ENCODE measurements at places on chromosomes 4 and X.

GRCh38 chr4:39365360-39365759 is 802 bp downstream of the RFC1 start:
- DNase-seq, result no peak

DNA sequence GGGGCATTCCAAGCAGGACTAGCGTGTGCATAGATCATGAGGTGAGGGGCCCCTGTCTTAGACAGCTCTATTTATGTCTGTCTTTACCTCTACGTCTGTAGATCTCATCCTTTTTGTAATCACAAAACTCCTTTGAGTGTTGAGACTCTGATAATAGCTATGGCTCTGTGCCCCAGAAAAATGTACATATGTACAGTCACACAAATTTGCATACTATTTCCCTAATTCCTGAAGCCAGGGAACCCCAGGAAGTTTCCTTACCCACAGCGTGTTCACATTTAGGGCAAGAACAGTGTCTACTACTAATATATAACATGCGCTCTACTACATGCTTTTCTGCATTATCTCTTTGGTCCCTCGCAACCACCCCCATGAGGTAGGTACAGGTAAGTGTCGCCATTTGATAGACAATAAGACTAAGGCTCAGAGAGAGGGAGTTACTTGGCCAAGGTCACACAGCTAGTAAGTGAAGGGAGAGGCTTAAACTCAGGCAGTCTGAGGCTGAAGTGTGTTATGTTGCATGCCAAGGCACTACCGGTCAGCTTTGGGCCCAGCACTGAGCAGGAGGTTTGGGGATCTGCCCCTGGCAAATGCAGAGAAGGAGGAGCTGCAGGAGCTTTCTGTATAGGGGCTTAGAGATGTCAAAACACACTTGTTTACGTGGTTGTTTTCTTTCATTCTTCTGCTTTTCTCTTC is 21.0 kb upstream of the CITED1 start:
- DNase-seq, result no peak

- no peak for DNase-seq
Observed at GRCh38 chr4:8173492-8174242, 15.1 kb upstream of the ABLIM2 start.

DNA sequence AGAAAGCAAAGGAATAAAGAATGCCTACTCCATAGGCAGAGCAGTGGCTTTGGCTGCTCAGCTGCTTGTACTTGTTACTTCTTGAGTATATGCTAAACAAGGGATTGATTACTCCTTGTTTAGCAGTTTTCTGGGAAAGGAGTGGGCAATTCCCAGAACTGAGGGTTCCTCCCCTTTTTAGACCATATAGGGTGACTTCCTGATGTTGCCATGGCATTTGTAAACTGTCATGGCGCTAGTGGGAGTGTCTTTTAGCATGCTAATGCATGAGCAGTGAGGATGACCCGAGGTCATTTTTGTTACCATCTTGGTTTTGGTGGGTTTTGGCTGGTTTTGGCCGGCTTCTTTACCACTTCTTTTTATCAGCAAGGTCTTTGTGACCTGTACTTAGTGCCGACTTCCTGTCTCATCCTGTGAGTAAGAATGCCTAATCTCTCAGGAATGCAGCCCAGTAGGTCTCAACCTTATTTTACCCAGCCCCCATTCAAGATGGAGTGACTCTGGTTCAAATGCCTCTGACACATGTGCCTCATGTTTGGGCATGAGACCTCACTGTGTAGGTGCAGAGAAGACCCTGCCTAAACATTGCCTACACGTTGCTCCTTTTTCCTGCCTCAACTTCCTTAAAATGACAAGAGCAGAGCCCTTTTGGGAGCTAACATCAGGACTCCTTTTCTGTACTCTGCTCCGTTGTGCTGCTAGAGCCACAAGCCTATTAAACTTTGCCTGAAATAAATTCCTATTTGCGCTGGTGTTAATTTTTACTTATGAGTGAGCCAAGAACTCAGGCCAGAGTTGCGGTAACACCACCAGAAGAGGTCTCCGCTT is 21.0 kb upstream of the UBA6 start:
- no peak for DNase-seq

GRCh38 chr4:28799696-28800095 is 1920.5 kb upstream of the PCDH7 start:
- DNase-seq, result no peak

GRCh38 chr4:52903273-52903672 is 41.2 kb downstream of the RASL11B start:
- DNase-seq, result no peak

GRCh38 chr4:78667325-78667724 is 108.8 kb upstream of the BMP2K start:
- no peak for DNase-seq

GRCh38 chr4:80058740-80059139 is 14.3 kb downstream of the ANTXR2 start:
- DNase-seq, result no peak

- DNase-seq, result no peak
Observed at GRCh38 chrX:134461437-134461836, 1.5 kb downstream of the HPRT1 start.

DNA sequence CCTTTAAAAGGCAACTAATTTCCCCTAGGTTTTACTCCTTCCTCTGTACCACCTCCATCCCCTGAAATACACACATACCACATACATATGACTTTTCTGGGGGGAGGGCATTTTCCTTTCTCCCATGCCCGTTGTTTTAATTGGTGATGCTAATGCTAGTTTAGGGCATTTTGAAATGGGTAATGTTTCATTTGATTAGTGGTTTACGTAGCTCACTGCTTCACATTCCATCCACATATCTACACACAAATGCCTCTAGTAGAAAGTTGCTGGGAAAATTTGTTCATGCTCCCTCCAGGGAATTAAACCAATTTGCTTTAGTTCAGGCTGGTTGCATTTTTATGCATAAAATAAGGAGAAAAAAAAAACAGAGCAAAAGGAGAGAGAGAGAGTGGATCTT is 231.2 kb downstream of the FRAS1 start:
- DNase-seq, result no peak

GRCh38 chr4:84644087-84644486 is 61.2 kb downstream of the CDS1 start:
- no peak for DNase-seq

GRCh38 chr4:165711436-165711835 is 161.6 kb upstream of the TLL1 start:
- DNase-seq, result no peak

DNA sequence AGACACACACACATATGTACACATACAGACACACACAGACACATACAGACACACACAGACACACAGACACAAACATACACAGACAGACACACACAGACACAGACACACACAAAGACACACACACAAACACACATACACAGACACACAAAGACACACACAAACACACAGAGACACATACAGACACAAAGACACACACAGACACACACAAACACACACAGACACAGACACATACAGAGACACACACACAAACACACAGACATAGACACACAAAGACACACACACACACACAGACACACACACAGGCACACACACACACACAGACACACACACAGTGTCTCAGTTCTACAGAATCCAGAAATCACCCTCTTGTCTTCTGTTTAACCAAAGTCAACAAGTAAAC is 280.7 kb downstream of the ASMT start:
- DNase-seq, result no peak
